AG08395 (cell line): ENCODE measurements at places on chromosomes 6 and 20.

DNA sequence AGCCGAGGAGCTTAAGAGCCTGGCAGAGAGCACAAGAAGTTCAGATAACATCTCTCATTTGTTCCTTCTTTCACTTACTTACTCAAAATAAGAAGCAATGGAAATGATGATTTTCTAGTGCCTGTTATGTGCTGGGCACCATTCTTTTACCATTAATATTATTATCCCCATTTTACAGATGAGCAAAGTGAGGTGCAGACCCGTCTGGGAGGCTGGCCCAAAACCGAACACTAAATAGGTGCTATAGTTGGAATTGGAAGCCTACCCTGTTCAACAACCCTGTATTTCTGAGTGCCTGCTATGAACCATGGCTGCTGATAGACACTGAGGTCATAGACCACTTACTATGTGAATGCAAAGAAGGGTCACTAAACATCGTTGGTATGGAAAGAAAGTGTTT lies 25.0 kb upstream of the MTRF1L start:
- DNase-seq, result no peak

GRCh38 chr6:113813142-113813541 lies 44.0 kb upstream of the MARCKS start:
- DNase-seq, result peak; percentile 74

DNA sequence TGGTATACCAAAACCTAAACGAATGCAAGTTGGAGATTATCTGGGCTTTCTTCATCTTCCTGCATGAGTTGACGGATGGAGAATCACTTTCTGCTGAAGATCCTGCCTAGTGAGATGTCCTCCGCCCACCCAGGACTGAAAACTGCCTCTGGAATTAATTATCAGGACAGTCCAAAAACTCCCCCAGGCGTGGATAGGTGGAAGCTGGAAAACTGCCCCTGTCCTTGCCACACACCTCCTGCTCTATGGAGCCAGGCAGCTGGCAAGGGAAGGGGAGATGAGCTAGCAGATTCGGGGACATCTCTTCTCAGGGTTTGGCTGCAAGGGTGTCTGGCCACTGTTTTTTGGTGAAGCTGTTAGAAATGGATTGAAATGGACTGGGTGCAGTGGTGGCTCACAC lies 89.3 kb upstream of the ZNFX1 start:
- DNase-seq, result no peak

GRCh38 chr6:138572885-138573284 lies 73.6 kb upstream of the NHSL1 start:
- DNase-seq, result no peak

- DNase-seq, result peak; percentile 92
Measured at GRCh38 chr6:14743474-14744211, 502.2 kb upstream of the JARID2 start.

DNA sequence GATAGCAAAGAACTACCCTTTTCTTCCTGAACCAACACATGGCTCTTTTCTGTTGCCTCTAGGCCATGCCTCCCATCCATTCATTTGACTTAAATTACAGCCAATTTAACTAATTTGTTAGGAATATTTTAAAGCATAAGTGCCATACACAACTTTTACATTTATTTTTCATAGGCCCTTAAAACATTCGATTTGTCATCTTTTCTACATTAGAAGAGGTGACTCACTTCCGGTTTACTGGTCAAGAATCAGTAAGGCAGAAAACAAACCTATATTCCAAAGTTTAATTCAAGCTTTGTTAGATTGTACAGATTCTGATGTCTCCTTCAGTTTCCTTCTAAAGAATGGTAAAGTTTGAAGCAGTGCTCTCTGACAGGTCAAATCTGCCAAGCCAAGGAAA lies 344.3 kb downstream of the SAMD5 start:
- no peak for DNase-seq

DNA sequence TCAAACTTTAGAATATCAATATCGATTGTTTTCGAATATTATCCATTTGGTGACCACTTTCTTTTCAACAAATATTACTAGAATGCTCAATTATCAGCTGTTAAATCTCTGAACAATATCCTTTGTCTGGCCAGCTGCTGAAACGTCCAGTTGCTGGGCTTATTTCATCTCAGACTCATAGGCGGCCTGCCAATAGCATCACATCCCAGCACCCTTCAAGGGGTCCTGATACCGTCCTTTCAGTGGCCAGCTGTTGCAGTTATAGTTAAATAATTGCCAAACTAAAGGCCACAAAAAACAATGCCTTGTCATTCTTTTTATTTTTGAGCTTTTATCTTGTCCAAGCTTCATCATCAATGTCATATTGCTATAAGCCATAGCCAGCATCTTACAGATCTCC lies 1006.8 kb upstream of the MANEA start:
- no peak for DNase-seq

- no peak for DNase-seq
Measured at GRCh38 chr6:48067886-48068277, 43.1 kb downstream of the PTCHD4 start.

DNA sequence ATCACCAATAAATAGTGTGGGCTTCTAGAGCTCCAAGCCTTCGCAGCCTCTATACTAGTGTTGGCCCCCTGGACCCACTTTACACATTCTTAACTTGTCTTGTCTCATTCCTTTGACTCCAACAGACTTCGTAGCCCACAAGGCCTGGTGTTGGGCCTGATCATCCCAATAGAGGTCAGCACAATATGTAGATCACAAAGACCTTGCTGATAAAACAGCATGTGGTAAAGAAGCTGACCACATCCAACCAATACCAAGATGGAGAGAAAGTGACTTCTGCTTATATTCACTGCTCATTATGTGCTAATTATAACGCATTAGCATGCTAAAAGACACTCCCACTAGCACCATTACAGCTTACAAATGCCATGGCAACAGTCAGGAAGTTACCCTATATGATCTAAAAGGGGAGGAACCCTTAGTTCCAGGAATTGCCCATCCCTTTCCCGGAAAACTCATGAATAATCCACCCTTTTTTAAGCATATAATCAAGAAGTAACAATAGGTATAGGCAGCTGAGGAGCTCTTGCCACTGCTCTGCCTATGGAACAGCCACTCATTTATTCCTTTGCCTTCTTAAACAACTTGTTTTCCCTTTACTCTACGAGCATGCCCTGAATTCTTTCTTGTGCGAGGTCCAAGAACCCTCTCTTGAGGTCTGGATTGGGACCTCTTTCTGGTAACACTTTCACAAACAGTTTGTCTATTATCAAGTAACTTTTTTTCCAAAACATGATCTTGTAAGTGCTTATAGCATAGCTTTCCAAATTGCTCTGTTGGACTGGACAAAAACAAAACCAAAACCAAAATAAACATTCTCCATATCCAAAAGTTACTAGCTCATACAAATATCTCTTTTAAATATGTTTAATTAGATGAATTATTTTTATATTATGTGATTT lies 54.6 kb upstream of the ECHDC1 start:
- DNase-seq, result no peak

- DNase-seq, result peak; percentile 60
Measured at GRCh38 chr20:53706466-53707370, 113.1 kb upstream of the ZNF217 start.

- DNase-seq, result no peak
Measured at GRCh38 chr20:9011121-9011520, 57.8 kb upstream of the PLCB4 start.

DNA sequence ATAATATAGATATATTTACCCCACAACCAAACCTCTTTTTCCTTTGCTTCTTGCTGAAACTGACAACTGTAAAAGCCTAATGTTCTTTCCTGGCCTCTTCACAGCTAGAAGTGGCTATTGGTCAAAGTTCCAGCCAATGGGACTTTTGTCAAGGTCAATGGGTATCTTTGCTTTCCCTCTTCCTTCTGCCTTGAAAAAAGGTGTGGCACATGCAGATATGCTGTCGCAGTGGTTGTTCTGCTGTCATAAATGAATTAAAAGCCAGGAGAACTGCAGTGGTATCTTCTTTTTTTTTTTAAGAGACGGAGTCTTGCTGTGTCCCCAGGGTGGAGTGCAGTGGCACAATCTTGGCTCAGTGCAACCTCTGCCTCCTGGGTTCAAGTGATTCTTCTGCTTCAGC lies 29.9 kb downstream of the MAN1A1 start:
- no peak for DNase-seq
